Brain pericyte (primary cell): ENCODE measurements at places on chromosomes 13 and 19.

- DNase-seq, result no peak
These were observed 1.4 kb upstream of the GPR183 start for GRCh38 chr13:99308471-99309087.

DNA sequence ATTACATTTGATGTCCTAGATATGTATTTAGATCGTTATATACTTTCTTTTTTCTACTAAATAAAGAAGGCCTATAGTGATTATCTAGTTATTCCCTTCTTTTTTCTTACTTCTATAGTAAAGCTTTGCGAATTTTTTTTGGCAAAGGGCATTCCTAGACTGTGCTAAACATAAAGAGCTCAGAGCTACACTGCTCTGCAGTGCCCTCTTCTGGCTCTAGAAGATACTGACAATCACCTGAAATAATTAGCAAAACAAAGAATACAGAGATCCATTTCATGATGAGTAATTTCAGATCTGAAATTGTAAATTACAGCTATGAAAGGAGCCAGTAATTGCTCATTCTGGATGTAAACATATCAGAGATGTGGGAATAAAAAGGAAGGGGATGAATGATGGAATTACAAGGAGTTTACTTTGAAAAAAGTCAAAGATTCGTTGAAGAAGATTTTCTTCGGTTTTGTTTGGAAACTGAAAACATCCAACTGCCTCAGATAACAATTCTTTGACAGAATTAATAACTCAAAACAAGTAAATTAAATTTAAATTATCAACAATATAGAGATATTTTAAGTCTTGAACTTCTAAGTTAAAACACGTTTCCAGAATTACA lies 288.5 kb downstream of the NALCN start:
- DNase-seq, result no peak

DNA sequence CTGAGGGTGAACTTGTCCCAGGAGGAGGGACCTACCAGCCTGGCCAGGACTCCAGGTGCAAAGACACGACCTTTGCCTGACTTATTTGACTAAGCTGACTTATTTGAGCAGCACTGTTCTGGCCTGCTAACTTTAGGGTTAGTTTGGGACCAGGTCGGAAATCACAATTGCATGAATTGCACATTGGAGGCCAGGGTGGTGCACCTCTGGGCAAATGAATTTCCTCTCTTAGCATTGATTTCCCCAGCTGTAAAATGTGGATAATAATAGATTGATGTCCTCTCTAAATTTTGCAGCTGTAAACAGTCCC lies 1.4 kb upstream of the BST2 start:
- no peak for DNase-seq

DNA sequence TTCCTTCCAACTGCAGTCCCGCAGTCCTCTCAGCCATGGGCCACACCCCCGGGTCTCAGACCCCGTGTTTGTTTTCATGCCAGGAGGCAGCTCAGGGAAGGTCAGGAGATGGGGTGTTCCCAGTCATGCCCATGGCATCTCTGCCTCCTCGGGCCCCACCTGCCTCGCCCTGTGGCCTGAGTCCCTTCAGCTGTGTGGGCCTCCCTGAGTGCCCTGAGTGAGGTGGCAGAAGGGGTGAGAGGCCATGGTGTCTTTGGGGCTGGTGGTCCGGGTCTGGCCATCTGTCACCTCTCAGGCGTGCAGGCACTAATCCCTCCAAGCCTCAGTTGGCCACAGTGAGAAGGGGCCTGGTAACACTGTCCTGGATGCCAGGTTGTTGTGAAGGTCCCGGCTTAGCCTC lies 10.9 kb upstream of the KDM4B start:
- DNase-seq, result no peak

- no peak for DNase-seq
These were observed 90.0 kb downstream of the WDFY2 start for GRCh38 chr13:51674276-51674675.

DNA sequence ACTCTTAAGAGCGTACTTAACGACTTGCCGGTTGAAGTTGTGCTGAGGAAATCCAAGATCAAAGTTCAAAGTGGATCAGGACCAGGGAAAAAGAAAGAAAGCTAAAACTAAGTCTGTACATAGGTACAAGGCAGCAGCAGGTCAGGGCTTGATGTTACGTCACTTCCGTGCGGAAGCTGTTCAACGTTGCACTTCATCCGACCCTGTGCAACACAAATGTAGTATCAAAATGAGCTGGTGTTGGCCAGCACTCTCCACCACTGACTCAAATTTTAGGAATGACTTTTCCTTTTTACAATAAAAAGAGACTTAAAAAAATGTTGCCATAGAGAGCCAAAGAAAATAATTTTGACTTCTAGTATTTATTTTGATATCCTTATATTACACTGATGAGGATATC lies 1315.4 kb downstream of the EFNB2 start:
- DNase-seq, result no peak

GRCh38 chr19:43462785-43463380 lies 2.5 kb downstream of the LYPD3 start:
- DNase-seq, result no peak

GRCh38 chr13:61086087-61086486 lies 329.6 kb downstream of the PCDH20 start:
- no peak for DNase-seq

GRCh38 chr19:49407482-49408015 lies 15.7 kb downstream of the PTH2 start:
- DNase-seq, result no peak

- DNase-seq, result no peak
These were observed 107.2 kb downstream of the UQCRFS1 start for GRCh38 chr19:29105629-29106292.
